Stimulated activated naive CD4-positive, alpha-beta T cell treated with Interleukin-2 at 50 U/mL for 16 hours (primary cell): ENCODE measurements at places on chromosomes 4 and X.
A peak's percentile ranks its signal among the peaks of the same experiment; 100 is the strongest.

GRCh38 chrX:127112726-127113125, 293.2 kb downstream of the PRR32 start:
- no peak for DNase-seq

- no peak for DNase-seq
Measured at GRCh38 chr4:183263787-183264386, 56.2 kb downstream of the CLDN22 start.

GRCh38 chr4:168538632-168539031, 41.8 kb downstream of the PALLD start:
- no peak for DNase-seq

- no peak for DNase-seq
Measured at GRCh38 chr4:128663325-128663724, 146.2 kb upstream of the JADE1 start.

DNA sequence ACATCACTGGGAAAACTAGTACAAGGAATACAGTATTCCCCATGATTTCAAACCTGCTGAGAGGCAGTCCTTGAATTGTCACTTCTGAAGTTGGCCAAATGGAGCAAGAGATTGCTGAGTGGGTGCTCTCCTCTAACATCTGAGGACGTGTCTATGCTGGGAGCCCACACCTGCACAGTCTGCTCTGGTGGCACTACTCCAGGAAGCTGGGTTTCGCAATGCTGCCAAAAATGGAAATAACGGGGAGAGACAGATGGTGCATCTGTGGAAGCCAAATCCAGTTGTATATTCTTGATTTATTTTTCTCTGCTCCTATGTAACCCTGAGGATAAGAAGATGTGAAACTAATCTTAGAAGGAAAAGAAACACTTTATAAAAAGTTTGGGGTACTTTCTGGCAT, 240.1 kb upstream of the CTSO start:
- no peak for DNase-seq

DNA sequence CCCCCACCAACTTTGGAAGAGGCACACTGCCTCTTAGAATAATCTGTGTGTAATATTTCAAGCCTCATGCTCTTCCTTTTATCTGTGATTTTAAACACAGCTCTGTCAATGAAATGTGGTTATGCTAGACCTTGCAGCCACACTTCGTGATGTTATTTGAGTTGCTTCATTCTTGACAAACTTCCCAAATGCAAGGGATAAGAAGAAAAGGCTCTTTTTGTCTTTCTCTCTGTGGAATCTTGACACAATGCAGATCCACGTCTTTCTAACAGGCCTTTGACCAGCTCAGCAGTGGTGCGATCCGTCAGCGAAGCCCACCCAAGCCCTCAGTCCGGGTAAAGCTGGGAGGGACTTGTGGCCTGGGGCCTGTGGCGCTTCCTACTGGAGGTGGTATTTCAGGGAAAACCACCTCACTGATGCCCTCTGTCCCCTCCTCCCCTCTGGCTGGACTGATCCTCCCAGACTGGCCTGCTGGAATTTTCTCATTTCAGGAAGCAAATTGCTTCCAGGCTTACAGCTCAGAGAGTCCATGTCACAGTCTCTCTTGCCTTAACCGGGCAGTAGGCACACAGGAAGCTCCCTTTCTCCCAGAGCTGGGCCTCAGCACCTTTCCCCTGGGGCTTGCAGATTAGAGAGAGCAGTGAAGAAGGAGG, 19.5 kb upstream of the CCKAR start:
- no peak for DNase-seq

DNA sequence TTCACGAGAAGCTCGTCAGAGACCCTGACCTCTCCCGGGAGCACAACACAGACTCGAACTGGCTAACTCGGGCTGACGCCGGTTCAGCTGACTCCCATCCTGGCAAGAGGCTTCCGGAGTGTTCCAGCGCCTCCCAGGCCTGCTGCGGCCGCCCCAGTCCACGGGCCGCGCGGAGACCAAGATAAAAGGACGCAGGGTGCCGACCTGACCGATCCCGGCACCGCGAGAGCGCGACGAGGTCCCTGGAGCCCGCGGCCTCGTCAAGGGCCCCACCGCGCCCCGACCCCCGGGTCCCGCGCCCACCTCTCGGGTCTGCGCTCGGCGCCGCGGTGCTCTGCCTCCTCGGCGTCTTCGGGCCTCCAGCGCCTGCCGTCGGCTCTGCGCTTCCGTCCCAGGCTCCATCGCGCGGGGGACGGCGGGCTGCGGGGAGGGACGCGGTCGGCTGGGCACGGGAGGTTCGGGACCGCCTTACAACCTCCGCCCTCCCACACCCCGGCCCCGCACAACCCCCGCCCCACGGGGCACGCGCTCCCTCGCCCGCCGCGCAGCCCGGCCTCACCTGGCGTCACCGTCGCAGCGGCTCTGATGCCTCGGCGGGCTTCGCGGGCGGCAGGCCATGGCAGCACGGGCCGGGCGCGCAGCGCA, 426 bp downstream of the SLBP start:
- peak; percentile 47 for DNase-seq

- no peak for DNase-seq
Measured at GRCh38 chrX:153974003-153974725, 1.6 kb downstream of the TMEM187 start.
